Cortex of kidney (tissue), 1 donor: ENCODE measurements at places on chromosomes 13 and 19.

DNA sequence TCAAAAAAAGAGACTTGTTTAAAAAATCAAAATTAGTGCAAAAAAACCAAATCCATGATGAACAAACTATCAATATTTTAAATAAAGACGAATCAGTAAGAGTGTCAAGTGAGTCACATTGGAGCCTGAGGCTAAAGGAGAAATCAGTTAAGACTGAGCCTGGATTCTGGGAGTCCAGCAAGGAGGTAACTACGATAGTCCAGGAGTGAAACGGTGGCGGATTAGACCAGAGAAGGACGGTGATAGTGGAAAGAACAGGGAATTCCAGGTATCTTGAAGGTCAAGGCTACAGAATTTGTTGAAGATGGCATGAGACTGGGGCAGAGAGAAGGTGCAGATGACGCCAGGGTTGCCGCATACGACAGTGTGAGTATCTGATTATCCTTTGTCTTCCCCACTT, 7.0 kb upstream of the NPAS1 start:
- no peak for DNase-seq

DNA sequence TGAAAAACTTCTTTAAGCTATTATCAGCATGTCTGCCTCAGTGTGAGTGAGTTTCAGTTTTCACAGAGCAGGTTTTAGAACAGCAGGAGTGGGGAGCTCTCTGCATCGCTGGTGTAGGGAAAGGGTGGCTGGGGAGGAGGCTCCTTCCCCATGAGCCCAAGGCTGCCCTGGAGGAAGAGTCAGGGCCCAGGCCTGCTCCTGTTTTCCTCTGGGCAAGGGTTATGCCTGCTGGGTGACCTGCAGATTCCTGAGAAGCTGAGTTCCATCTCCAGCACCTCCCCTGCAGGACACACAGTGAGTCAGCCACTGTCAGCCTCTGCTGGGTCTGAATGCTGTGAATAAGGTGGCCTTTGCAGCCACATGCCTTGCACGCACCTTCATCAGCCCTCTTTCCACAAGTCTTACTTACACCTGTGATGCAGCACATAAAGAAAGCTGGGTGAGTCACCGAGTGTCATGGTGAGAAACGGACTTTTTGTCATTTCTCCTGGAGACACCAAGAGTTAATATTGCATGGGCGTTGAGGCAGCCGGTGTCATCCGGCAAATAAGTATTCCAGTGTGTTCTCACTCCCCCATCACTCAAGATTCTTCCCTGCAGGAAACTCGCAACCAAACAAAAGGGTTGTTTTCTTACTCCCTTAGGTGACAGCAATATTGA, 186.4 kb upstream of the KL start:
- no peak for DNase-seq

GRCh38 chr13:89900104-89900765, 1447.3 kb upstream of the MIR17HG start:
- DNase-seq = no peak

GRCh38 chr13:52162279-52163101, 3.1 kb upstream of the NEK3 start:
- DNase-seq = no peak

DNA sequence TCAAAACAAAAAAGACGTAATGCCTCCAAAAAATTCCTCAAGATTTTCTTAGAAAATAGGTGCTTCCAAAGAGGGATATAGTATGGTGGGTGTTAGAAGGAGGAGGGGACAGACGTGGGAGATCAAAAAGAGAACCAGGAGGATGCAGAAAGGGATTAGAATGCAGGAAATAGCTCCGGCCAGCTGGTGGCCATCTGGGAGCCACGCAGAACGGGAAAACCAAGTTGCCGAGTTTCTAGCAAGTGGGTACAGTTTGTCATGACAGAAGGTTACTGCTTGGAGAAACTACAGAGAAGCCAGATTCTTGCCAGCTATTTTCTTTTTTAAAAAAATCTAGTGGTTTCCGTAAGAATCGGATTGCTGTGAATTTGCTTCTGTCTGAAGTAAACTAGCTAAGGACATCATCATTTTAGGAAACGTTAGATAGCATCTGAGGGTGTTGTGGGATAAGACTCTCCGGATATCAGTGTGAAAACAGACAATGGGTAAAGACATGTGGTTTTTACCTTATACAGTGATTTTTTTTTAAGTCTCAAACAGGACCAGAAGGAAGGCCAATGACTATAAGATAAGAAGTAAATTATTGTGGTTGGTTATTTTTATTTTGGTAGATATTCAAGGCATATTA, 104.9 kb downstream of the HSPH1 start:
- no peak for DNase-seq

DNA sequence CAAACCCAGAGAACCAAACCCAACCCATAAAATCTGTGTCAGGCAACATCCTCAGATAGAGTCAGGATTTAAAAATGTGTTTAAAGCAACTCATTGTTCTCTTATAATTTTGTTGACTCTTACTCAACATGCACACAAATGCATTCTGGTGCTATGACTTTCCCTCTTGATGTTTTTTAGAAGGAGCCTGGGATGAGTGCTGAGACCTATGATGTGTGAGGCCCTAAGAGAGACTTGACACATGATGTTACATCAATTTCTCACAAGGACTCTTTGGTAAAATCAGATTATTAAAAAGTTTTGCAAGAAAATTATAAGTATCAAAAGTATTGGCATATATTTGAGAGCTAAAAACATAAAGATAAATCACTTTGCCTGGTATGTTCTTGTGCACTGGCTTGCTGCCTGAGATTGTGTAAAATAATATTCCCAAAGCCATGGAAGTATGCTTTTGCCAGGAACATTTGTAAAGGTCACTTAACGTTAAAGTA, 173.9 kb downstream of the DCLK1 start:
- DNase-seq = no peak

DNA sequence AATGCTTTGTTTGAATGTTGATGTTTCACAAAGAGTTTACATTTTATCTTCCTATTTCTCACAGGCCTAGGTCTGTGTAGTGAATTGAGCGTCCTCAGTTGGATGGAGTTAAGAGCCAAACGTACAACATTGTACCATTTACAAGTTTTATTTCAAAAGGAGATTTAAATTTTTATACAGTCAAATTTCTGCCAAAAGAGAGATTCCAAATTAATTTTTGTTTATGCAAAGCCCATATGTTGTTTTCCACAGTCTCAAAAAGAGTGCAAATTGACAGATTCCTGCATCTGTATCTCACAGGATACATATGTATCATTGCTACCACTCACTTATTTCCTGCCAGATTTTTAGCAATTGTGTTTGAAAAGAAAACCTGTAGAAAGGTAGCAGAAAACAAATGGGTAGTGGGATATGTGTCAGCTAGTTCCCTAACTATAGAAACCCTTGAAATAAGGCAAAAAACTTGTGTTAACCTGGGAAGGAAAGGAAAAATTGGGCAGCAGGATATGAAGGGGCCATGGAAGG, 46.1 kb downstream of the DGKH start:
- no peak for DNase-seq

- no peak for DNase-seq
Measured at GRCh38 chr19:6516659-6517291, 14.1 kb upstream of the TNFSF9 start.

DNA sequence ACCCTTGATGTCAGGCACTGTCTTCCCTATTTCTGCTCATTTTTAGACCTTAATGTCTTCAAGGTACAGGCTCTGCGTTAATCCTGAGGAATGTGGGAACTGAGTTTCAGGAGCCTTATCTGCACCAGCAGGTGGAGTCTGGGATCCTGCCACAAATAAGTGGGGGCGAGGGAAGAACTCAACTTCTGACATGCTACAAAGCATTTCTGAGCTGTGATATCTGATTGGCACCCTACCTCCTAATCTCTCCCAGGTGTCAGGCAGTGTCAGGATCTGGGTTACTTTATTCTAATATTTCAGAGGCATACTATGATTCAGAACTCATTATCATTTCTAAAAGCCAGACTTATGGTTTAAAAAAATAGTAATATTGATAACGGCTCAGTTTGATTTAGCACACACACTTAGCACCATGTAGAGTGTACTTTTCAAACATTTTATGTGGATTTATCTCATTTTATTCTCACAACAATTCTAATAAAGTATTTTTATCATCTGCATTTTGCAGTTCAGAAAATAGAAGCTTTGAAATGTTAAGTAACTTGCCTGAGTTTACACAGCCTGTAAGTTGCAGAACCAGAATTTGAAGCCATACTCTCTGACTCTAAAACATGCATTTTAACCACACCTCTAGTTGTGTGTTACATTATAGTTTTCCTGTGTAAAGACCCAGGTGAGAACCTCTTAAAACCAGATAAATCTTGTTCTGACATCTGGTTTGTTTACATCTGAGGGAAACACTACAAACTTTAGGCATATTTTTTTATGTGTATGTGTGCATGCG, 358.6 kb downstream of the TDRD3 start:
- DNase-seq = no peak

DNA sequence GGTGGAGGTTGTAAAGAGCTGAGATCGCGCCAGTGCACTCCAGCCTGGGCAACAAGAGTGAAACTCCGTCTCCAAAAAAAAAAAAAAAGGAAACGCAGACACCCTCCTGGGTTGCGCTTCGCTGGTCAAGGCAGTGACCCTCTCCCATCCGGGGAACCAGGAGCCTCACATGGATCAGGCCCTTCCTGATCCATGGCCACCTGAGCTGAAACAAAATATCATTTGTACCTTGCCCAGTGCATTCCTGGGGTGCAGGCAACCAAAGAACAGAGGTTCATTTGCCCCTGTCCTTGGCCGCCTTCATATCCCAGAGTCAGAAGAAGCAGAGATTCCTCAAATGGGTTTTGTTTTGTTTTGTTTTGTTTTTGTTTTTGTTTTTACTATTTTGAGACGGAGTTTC, 8.0 kb upstream of the LSM4 start:
- DNase-seq = no peak

- no peak for DNase-seq
Measured at GRCh38 chr19:44740351-44740824, 8.1 kb upstream of the BCL3 start.

- DNase-seq = no peak
Measured at GRCh38 chr13:27925220-27925991, 5.6 kb downstream of the PDX1 start.

DNA sequence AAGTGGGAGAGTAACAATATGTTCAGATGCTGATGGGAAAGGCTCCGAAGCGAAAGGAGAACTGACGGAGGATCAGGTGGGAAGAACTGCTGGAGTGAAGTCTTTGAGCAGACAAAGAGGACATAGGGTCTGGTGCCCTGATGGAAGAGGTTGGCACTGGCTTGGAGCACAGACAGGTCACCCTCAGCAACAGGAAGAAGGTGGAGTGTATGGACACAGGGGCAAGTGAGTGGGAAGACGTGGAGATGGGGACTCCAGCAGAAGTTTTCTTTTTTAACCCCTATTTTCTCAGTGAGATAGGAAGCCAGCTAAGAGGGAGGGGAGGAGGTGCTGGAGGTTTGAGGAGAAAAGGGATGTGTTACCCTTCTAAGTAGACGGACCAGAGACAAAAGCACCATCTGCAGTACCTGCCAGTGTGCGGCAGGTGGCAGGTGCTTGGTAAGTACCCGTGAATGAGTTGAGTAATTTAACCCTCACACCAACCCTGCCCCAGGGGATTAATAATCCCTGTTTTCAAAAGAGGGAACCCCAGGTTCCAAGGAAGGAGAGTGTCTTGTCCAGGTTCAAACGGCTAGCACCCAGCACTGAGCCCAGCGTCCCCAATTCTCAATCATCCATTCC, 11.2 kb downstream of the HAS1 start:
- no peak for DNase-seq

DNA sequence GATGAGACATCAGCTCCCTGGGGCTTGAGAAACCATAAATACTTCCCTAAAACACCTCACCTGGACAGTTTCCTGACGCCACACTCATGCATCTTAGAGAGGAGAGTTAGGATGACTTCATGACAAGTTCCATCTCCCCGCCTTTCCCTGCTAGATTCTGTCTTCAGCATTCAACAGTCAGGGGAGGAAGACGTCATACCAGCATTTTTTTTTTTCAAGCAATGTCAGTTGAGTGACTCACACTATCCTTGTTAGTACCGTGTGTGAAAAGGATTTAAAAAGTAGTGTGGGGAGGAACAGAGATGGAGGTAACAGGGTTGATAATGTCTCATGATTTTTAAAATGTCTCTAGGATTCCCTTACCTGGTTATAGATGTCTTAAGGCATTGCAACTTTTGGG, at the start of gene OR7D2:
Gene OR7D2 (plus strand): TSS at position 79 of the 400 bp plus-strand sequence. CDS start 6,803 bp downstream, outside the sequence.
- DNase-seq = no peak

- DNase-seq = no peak
Measured at GRCh38 chr19:2039959-2040646, 10.9 kb downstream of the MKNK2 start.

GRCh38 chr19:50203281-50204080, at the start of gene MYH14:
MYH14 (plus strand) TSS chr19:50203622; CDS start chr19:50210366, 6,744 bp downstream.
- DNase-seq = peak; percentile 64

DNA sequence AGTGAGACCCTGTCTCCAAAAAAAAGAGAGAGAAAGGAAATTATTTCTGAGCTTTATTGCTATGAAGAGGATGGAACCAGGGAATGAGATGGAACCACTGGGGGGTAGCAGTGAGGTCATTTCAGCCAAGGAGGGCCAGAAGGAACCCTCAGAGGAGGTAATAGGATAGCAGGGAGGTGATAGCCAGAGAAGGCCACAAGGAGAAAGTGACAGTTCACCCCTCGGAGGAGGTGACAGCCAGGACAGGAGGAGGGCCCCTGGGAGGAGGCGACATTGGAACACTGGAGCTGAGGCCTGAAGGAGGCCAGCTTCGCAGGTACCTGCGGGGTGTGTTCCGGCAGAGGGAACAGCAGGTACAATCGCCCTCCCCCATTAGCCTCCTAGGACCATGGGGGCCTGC, 675 bp upstream of the PGPEP1 start:
- DNase-seq = no peak

GRCh38 chr13:39821977-39822376, 166.5 kb downstream of the COG6 start:
- DNase-seq = no peak

GRCh38 chr13:81318231-81319019, 977.5 kb upstream of the SPRY2 start:
- no peak for DNase-seq

GRCh38 chr13:32866921-32867320, 149.3 kb upstream of the KL start:
- DNase-seq = no peak

- no peak for DNase-seq
Measured at GRCh38 chr13:39684531-39685137, 29.2 kb downstream of the COG6 start.

DNA sequence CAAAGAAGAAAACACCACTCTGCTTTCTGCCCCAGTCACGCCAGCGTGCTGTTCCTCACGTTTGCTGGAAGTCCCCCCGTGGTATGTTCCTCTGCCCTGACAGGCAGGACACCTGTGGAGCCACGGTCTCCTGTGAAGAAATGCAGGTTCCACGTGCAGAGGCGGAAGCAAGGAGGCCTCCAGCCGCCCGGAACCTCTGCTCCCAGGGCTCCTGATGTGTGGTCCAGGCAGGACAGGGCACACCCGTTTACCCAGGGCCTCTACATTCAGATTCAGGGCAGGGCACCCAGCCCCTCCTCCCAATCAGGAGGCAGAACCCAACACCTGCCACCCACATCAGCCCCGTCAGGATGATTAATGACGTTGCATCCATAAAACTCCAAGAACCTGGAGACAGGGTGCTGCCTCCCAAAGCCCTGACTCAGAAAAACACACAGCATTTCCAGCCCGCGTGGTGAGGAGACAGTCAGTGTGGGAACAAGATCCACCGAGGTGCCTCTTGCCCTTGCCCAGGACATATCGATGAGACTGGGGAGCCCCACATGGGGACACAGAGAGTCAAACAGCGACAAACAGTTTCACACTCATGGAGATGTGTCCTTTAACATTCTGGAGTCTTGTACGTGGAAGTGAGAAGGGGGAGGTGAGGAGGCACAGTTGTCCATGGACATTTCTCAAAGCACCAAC, 76.2 kb downstream of the COL4A1 start:
- DNase-seq = no peak
